ENCODE measurements at places on chromosomes 7 and 10.

DNA sequence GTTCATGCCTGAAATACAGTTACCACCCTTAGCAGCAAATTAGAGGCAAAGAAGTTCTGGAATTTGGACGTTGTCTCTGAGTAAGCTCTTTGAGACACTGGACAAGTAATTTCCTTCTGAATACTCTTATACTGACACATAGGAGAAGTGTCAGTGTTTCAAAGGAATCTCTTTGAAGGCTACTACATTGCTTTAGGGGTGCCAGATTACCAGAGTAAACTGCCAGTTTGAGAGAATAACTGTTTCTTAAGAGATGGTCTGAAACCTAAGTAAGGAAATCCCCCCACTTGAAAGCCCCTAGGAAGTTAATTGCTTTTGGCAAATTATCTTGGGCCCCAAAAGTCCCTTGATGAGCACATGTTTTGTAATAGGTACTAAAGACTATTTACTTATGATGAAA, 3.4 kb downstream of the FAS start:
- no peak for DNase-seq

- DNase-seq = peak; percentile 35
These were observed 220.1 kb upstream of the MKLN1 start for GRCh38 chr7:131107337-131108211.

DNA sequence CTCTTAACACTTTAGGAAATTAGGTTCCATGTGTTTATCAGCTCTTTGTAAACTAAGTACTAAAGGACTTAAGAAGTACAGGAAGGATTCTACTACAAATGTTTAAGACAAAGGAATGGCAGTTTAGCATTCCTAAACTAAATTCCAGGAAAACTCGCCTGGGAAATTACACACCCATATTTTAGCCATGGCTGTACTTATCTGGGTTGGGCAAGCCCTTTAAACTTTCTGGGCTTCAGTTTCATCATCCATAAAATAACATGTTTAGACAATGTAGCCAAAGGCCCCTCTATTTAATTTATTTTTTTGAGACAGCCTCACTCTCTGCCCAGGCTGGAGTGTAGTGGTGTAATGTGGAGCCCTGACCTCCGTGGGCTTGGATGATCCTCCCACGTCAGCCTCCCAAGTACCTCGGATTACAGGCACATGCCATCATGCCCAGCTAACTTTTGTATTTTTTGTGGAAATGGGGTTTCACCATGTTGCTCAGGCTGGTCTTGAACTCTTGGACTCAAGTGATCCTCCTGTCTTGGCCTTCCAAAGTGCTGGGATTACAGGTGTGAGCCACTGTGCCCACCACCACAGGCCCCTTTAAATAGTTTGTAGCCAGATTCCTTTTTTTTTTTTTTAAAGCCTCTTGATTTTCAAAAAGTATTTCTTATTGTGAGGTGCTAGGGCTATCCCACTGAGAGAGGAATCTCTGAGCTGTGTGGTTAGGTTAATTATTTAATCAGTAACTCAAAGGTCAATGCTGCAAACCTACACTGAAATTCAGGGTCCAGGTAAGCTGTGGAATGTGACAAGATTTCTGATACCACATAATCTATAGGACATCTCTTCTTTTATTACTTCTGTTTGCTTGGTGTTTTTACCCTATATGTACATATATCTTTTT, 32.1 kb downstream of the TMEM60 start:
- DNase-seq = no peak

GRCh38 chr7:5419539-5420066, 4.0 kb downstream of the TNRC18 start:
- DNase-seq = no peak

DNA sequence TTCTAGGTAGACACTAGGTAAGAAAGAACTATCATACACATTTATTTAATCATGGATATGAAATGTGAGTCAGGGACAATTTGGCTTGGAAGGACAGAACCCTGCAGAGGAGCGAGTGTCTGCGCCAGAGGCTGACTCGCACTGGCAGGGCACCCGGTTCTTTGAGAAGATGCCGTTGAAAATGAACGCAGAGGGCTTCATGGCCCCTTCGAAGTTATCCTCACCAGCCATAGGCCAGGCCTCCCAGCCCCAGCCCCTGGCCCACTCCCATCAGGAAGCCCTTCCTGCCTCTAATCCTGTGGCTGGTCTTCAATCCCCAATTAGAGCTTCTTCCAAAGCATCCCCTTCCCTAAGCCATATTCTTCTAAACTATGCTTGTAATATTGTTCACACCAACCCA, 239.8 kb downstream of the TCERG1L start:
- DNase-seq = no peak

DNA sequence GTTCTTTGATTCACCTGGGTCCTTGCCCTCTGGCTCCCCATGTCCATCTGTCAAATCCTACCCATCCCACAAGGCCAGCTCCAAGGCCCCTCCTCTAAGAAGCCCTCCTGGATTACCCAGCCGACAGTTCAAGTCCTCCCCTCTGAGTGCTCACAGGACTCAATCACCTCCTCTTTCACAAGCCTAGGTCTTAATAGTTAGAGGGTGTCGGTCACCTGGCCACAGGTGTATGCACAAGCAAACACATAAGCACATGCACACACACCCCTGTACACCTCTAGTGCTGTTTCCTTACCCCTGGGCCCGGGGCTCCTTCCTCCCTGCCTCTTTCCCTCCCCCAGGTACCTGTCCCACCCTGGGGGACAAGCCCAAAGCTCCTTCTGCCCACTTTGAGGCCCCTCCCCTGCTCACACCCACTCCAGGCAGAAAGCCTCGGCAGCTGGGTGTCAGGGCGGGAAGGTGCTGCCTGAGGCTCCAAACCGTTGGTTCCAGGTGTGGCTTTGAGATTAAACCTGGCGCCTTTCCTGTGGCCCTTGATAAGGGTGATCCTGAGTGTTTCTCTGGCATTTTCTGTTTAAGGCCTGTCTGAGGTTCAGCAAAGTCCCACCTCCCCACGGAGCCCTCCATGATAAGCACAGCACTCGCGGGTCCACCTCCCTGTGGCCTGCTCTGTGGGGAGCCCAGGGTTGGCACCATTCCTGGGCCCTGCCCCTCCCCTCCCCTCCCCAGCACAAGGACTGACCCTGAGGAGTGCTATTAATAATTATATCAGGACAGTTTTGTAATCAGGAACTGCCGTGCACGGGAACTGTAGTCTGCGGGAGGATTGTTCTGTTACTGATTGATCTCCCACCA, 14.6 kb upstream of the AQP1 start:
- no peak for DNase-seq

- DNase-seq = no peak
These were observed 13.4 kb downstream of the TNS3 start for GRCh38 chr7:47568547-47568946.

- DNase-seq = no peak
These were observed 533.8 kb downstream of the GALNT17 start for GRCh38 chr7:71665716-71666115.

- peak; percentile 64 for DNase-seq
These were observed at the start of gene HELLS for GRCh38 chr10:94545391-94546048. TSS of gene HELLS (plus strand) at chr10:94545788. CDS start at chr10:94545922, 134 bp downstream.

- no peak for DNase-seq
These were observed 56.1 kb downstream of the SP8 start for GRCh38 chr7:20730611-20731010.

DNA sequence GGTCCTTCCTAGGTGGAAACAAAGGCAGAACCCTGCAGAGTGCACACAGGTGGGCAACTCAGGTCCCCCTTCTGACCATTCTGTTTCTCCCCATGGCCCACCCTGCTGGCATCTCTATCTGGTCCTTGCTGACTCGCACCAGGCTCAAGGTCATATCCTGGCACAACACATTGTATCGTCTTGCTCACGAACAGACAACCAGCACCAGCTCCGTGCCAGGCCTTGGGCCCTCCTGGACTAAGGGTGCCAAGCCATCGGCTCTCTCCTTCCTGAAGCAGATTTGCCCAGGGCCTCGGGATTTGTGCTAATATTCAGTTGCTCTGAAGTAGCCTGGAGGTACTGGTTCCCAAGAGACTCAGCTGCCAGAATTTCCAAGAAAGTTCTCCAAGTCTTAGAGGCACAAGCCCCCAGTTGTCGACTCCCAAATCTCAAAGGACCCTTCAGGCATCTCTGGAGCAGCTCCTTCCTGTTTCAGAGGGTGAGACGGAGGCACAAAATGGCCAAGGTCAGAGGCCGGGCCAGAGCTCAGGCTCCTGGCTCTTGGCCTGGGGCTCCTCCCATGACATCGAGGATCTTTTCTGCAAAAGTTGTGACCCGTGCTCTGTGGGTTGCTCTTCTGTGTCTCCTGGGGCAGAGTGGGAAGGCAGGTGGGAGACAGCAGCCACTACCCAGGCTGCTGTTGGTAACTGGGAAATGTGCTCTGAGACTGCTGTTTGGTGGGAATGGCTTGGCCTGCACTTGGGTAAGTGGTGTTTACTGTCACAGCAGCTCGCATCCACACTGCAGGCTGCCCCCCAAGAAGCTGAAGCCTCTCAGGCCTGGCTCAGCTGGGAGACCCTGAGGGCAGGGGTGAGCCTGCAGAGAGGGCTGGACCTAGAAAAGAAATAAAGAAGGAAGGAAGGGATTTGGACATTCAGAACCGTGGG, 121.3 kb downstream of the RGS10 start:
- no peak for DNase-seq

- no peak for DNase-seq
These were observed 161.8 kb downstream of the MGMT start for GRCh38 chr10:129628823-129629222.

- DNase-seq = no peak
These were observed 2.8 kb upstream of the ZC3HAV1L start for GRCh38 chr7:139038691-139039090.

DNA sequence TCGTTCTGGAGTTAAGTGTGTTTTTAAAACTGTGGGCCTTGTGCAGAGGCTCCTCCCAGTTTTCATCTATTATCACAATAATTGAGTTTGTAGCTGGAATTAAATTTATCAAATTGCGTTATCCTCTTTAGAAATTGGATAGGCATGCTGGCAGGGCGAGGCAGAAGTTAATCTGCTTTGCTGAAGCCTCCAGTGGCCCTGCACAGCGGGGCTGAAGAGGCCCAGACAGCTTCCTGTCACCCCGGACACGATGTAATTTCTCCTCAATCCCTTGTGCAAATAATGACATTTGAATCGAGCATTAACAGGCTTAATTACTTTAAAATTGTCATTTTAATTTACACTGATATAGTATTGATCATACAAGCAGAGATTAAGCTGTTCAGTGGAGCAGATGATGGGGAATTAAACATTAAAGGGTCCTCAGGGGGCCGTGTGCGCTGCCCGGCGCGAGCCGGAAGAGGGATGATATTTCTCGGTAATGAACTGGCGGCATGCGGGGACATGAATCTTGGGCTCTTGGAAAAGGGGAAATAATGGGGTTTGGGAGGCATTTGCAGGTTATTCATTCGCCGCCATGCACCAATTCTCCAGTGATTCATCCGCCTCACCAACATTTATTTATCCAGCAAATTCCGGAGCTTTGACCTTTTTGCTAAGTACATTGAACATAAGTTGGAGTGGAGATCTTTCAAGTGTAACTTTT, 118.5 kb downstream of the NKX6-2 start:
- no peak for DNase-seq

DNA sequence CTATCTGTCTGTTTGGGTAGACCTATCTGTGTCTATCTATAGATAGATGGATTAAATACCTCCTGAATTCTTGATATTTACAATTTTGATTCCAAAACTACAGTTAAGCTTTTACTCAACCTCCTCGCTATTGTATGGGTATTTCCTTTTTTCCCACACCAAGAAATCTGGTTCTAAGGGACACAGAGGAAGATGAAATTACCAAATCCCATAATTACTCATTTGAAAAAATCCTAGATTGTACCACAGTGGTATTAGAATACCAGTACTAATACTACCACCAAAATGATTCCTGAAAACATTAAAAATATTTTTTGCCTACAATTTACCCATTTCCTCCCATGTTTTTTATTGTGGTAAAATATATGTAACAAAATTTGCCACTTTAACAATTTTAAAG, 53.2 kb downstream of the LRGUK start:
- DNase-seq = no peak

- DNase-seq = no peak
These were observed 299.6 kb upstream of the SP4 start for GRCh38 chr7:21128062-21128817.

DNA sequence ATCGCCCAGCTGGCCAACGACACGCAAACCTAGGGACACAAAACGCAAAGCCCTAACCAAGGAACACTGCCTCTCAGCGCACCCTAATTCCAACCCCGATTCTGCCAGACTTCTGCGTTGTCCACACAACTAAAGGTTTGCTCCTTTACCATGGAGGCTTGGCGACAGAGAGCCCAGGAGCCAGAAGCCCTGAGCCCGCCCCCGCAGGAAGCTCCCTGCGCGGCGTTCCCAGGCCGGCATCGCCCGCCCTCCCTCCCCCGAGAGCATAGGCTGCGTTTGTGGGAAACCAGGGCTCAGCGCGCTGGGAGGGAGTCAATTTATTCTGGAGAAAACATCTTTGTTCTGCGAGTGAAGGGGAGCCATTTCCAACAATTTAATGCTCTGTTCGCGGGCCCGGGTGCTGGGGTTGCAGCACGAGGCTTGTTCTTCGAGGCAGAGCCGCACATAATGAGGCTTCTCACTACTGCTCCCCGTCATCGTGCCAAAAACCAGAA, 103.9 kb downstream of the GRID1 start:
- no peak for DNase-seq

DNA sequence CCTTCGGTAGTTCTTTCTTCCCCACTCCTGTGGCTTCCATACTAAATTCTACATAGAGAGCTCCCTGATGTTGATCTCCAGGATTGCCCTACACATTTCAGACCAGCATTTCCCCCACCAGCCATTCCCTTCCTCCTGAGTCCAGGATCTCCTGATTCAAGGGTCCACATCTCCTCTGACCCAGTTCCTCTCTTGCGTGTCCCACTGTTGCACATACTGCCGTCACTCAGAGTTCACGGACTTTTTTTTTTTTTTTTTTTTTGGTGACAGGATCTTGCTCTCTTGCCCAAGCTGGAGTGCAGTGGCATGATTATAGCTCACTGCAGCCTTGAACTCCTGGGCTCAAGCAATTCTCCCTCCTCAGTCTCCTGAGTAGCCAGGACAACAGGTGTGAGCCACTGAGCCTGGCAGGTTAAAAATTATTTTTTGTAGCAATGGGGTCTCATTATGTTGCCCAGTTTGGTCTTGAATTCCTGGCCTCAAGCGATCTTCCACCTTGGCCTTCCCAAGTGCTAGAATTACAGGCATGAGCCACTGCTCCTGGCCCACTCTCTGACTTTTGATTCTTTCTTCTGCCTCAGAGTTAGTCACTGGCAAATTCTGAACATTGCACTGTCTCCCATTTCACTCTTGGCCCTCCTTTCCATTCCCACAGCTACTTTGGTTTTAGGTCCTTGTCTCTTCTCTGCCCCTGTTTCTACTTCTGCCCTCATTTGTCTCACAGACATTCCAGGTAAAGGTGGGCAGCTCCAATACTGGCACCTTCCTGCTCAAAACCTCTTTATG, 29.6 kb upstream of the ZRANB1 start:
- no peak for DNase-seq

Measured in activated CD4-positive, alpha-beta T cell treated with anti-CD3 and anti-CD28 coated beads for 24 hours (primary cell).